Central memory CD4-positive, alpha-beta T cell (primary cell): ENCODE measurements at places on chromosomes 5 and 9.

GRCh38 chr9:27328483-27328882 lies 31.5 kb upstream of the EQTN start:
- no peak for DNase-seq

- DNase-seq, result no peak
Observed at GRCh38 chr9:127660886-127661741, 45.7 kb upstream of the CFAP157 start.

DNA sequence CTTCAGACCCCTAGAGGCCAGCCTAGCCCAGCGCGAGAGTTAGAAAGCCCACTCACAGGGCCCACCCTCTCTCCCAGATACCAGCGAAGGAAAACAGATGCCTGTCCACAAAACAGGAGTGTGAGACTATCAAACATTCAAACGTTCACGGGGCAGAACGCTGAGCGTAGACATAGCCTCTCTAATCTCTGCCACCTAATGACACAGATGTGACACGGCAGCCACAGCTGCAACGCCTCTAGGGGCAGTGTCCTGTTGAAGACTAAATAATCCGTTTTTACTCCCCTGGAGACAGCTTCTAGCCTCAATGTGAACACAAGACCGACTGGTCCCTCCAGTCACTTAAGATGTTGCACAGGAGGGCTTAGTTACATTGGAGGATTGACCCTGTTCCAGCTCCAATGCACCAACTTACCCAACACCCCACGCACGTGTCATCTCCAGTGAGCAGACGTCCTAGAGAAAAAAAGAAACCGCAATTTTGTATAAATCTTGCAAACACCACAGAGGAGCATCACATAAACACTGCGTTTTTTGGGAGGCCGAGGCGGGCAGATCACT lies 14.3 kb downstream of the DIPK1B start:
- peak; percentile 38 for DNase-seq

DNA sequence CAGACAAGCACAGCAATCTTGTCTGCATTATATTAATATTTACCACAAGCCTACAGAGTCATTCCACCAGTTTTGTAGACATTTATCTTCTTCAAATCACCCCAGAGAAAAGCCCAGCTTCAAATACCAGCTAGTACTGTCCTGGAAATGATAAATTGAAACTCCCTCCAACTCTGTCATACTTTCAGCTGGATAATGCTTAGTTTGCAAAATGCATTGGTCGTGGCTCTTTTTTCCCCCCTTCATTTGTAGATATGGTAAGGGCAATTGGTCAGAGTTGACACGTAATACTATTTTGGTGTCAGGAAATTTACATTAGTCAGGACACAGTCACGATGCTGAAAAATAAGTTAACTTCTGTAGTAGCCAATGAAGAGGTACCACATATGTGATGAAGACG lies 21.2 kb downstream of the HMHB1 start:
- no peak for DNase-seq

GRCh38 chr5:14204785-14205321 lies 61.7 kb downstream of the TRIO start:
- no peak for DNase-seq

DNA sequence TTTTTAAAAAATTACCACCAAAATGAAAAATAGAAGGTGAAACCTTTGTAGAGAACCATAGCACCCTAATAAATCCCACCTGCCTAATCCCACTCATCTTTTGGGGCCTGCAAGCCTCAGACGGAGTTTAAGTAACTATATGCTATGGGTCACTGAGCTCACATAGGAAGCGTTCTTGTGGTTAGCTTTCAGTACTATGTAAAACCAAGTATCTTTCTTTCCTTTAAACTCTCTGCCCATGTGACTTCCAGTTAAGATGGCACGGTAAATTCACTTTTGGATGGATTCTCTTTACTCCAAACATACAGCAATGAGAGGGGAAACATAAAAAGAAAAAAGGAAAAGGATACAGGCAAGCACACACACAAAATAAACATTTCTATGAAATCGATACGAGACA lies 50.9 kb downstream of the FANCC start:
- DNase-seq, result no peak

- no peak for DNase-seq
Observed at GRCh38 chr9:128575469-128575868, 23.1 kb downstream of the SPTAN1 start.

GRCh38 chr9:96141666-96142065 lies 160.3 kb downstream of the HSD17B3 start:
- no peak for DNase-seq

GRCh38 chr9:137302449-137303150 lies 529 bp upstream of the NRARP start:
- DNase-seq, result no peak

- DNase-seq, result no peak
Observed at GRCh38 chr5:132364319-132364718, 5.2 kb upstream of the SLC22A5 start.

GRCh38 chr9:113564498-113565237 lies 101.1 kb downstream of the RGS3 start:
- DNase-seq, result no peak

DNA sequence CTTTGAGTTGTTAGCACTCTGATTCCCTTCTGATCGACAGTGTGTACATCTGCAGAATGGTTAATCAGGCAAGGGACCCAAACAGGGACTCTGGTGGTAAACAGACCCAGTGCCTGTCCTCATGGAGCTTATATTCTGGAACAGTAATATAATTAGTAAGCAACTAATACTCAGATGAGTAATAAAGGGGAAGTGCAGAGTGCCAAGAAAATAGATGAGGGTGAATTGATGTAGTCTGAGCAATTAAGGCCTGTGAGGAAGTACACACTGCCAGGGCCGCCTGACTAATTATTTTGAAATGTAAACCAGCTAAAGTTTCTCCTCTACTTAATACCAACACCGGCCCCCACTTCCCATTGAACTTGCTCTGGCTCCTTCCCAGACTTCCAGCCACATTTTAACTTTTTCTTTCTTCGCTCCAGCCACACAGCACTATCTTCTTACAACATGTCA lies 4.2 kb downstream of the DHX29 start:
- DNase-seq, result no peak

GRCh38 chr9:136486823-136487620 lies 4.2 kb upstream of the SEC16A start:
- DNase-seq, result no peak

DNA sequence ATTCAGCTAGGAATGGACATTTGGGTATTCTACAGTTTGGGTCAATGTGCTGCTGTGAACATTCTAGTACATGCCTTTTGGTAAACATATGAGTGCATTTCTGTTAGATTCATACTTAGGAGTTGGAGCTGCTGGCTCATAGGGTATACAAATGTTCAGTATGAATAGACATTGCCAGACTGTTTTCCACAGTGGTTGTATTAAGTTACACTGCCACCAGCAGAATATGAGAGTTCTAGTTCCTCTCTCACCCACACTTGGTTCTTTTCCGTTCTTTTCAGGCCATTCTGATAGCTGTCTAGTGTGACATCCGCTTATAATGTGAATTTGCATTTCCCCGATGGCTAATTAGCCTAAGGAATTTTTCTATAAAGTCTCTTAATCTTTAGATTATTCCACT lies 25.0 kb downstream of the STOM start:
- no peak for DNase-seq

- no peak for DNase-seq
Observed at GRCh38 chr9:93111371-93112115, 15.5 kb downstream of the CARD19 start.

DNA sequence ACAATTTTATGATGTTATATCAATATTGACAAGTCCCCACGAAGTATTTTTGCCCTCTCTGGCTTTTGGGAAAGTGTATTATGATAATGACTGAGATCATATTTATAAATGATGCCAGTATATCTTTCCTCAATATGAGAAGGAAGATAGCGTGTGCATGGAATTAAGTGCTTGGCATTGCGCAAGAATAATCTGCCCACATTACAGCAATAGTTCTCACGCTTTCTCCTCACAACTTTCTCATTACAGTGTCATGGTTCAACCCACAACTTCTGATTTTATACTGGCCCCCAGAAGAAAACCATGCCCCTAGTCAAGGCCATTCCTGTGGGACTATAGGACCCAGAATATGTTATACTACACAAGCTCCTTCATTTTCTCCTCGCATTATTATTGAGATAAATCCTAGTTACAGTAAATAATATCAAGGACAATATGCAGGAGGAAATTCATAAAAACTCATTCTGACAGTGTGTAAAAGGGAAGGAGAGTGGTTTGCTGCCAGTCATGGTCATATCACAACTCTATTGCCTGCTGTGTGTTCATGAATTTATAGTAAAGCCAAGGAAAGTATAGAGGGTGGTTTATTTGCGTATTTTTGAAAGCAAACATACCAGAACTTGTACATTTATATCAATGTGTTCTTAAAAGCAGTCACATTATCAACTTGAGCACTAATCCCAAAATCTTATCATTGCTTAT lies 114.1 kb downstream of the PIK3R1 start:
- no peak for DNase-seq

DNA sequence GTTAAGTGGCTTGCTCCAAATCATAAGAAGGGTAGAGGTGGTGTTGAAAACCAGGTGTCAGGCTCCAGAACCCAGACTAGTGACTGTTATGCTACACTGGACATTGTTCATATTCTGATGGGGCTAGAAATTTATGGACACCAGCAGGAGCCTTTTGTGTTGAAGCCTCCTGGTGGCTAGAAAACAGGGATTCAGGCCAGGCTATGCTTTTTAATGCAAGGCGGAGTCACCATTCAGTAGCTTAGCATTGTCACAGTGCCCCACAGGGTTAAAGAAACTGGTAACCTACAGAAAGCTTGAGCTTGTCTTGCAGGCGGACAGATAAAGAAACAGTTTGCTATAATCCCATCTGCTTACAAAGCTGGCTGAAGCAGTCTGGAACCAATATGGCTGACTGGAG lies 23.0 kb upstream of the GOLM1 start:
- no peak for DNase-seq

- no peak for DNase-seq
Observed at GRCh38 chr5:153352685-153353219, 137.7 kb upstream of the GRIA1 start.

GRCh38 chr5:149408252-149409099 lies 29.4 kb upstream of the IL17B start:
- no peak for DNase-seq

DNA sequence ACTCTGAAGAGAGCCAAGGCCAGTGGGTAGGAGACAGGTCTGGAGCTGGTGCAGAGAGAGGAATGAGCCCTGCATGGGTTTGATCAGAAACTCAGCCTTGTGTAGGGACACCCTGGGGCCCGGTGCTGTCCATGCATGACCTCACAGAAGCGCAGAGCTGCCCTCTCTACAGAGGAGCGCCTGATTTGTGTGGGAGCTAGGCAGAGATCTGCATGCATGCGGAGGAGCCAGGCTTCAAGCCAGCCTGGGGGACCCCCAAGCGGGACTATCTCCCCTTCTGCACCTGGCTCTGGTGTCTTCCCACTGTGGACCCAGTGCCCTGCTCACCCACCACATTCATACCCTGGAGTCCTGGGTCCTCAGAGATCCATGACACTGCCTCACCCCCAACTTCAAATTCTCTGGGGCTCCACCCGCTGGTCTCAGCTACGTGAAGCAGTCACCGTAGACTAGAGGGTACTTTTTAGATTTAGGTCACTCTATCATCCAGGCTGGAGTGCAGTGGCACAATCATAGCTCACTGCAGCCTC lies 2.6 kb upstream of the LCN2 start:
- no peak for DNase-seq

GRCh38 chr5:36685631-36686288 lies 79.4 kb downstream of the SLC1A3 start:
- no peak for DNase-seq

DNA sequence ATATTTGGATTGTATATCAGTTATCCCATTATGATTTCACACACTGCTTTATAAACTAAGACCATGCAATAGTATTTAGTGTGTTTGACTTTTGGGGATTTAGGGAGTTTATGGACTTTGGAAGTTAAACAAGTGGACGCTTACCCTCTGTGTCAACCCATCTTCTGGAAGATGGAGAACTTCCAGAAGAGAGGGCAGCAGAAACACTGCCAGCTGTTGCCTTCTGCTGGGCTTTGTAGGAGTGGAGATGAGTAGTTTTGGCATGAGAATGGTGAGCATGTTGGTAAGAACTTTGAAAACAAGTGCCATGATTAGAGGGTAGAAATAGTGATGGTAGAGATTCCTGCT lies 2.2 kb downstream of the DNAJC25 start:
- no peak for DNase-seq

DNA sequence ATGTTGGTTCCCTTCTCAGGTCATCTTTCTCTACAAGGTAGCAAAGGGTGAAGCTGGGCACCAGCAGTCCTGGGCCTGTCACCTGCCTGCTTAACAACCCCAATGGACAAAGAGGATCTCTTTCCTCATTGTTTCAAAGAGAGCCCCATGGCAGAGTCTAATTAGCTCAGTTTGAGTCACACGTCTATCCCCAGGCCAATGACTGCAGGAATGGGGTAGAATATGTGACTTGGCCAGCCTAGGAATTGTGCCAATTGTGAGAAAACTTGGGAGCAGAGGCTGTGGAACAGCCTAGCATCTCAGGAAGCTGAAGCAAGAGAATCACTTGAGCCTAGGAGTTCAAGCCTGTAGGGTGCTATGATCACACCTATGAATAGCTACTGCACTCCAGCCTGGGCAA lies 3.6 kb upstream of the RAPGEF1 start:
- DNase-seq, result no peak

- no peak for DNase-seq
Observed at GRCh38 chr5:82347201-82347865, 69.2 kb upstream of the RPS23 start.

DNA sequence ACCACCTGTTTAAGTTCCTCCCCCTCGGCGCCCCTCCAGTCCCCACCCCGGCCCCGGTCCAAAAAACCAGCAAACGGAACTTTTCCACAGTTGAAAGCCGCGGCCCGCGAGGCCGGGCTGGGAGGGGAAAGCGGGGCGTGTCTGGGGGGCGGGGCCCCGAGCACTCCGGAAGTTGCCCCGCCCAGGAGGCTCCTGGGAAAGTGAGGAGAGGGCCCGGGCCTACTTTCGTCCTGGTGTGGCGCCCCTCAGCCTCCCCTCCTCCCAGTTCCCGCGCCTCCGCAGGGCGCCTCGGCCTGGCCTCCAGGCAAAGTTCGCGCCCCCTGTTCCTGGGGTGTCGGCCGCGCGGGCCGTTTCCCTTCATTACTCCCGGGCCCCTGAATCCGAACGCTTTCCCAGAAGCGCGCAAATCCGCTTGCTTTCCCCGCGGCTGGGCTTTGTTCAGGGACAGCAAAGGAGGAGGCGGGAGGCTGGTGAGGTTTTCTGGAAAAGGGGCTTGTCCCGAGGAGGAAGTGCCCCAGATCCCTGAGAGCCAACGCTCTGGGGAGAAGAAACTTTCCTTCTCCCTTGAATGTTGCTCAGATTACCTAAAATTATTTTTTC lies 4.5 kb upstream of the DMRT3 start:
- no peak for DNase-seq
